ENCODE measurements at places on chromosomes 1 and 21.

GRCh38 chr1:91569411-91570119 lies 68.9 kb downstream of the CDC7 start:
- DNase-seq, result no peak

- DNase-seq, result no peak
Observed at GRCh38 chr1:9629445-9630201, 21.9 kb upstream of the PIK3CD start.

GRCh38 chr1:26799479-26800142 lies 11.9 kb downstream of the PIGV start:
- no peak for DNase-seq

GRCh38 chr1:235297579-235297978 lies 30.4 kb downstream of the ARID4B start:
- DNase-seq, result no peak

DNA sequence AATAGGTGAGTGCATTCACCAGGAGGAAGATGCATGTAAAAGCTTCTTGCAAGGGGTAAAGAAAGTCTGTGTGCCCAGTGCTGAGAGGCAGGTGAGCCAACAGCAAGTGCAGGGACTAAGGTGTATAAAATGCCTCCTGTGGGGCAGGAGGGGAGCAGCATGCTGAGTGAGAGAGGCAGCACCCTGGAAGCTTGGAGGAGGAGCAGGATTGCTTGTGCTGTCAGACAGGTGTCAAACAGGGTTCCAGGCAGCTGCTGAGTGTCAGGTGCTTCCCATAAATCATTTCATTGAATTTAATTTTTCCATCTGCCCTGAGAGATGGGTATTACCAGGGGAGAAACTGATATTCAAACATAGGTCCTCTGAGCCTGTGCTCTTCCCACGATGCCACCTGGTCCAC lies 13.9 kb downstream of the BSND start:
- DNase-seq, result no peak

DNA sequence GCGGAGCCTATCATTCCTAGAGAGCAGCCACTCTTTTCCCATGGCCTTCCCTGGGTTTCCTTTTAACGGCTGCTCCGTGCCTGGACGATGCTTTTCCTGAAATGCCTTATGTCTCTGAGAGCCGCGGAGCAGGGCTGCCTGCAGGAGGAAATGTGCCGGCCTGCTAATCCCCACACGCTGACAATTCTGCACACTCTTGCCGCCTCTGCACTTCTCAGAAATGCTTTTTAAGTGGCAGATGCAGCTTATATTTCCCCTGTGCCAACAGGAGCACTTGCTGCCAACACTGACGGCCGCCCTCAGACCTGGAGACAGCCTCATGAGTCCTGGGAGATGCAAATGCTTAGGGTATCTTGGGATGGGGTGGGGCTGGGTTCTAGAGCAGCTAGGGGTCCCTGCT lies 253.2 kb downstream of the GRIK3 start:
- no peak for DNase-seq

DNA sequence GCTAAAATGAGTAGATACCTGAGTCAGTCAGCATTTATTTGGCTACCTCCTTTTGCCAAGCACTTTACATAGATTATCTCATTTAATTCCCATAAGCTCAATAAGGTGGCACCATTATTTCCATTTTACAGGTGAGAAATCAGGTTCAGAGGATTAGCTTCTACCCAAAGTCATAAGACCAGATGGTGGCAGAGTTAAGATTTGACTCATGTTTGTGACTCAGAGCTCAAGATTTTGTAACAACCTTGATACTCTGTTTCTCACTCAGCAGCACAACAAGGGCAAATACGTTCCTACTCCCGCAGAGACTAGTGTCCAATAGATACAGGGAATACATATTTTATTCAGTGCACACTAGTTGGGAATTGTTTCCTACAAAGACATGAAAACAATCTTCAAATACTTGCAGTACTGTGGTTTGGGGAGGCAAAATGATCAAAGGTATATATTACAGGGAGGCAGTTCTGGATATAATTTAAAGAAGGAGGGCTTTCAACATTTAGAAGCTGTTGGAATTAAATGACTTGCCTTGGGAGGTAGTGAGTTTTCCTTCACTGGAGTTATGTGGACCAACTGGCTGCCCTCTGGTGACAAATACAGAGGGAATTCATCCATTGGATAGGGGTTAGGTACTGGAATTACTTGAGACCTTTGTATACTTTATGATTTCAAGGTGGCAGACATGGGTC lies 3.6 kb downstream of the LEPR start:
- DNase-seq, result peak; percentile 87

DNA sequence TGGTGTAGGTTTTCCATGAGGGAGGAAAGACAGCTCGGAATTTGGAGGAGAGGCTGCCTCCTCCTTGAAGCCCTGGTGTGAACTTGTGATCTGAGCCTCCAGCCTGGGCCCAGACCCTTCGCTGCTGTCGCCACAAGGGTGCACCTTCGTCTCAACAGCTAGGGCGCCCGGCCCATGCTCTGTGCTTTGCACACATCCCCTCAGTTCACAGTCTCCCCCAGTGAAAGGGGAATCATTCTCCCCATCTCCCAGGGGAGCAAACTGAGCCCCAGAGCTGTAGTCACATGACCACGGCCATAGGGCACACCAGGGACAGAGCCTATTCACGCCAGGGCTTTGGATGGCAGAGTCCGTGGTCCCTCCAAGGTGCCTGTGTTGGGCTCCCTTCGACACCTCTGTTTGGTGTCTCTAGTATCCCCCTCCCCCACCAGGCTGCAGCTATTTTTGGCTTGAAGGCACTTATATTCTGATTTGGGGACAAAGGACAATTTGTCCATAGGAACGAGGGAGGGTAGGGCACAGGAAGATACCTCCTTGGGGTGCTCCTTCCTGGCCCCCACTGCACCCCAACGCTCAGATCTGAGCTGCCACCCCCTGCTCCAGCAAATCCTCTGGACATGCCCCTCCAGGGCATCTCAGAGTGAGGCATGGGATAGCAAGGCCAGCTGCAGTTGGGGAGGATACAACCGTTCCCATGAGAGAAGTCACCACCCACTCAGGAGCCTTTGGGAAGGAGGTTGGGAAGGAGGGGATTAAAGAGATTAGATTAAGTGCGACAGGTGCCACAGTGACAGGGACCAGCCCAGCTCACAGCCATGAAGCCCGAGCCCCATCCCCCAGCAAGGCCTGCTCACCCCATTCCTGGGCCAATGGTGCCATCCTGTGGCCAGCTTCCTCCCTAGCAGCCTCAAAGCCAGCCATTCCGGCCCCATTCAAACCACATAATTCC lies 15.7 kb downstream of the MATN1 start:
- DNase-seq, result peak; percentile 33

DNA sequence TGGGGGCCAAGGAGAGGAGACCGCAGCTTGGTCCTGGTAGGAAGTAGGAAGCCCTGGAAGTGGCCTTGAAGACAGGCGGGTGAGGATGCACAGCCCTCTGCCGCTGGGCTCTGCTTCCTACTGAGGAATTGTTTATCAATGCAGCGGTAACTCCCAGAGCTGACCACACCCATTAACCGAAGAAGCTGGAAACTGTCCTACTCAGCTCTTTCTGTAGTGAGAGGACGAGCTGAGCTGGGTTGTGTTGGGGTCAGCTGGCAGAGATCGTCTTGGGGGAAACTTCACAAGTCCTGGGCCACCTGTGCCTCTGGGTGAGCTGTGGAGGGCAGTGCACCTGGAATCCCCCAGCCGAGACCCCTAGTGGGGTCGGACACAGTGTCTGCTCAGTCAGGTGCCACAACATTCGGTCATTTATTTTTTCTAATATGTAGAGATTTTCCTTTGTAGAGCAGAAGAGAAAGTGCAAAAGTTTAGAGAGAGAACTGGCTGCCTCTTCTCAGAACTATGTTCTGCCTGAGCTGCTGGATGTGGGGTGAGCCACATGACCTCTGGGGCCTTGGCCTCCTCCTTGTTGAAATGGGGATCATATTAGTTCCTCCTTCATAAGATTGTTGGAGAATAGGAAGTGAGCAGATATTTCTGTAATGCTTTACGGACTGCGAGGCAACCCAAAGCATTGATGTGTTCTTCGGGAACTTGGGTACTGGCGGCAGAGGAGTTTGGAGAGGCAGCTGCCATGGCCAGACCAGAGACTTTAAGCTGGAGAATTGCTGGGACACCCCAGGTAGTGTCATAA lies 3.6 kb downstream of the NECAP2 start:
- DNase-seq, result no peak

DNA sequence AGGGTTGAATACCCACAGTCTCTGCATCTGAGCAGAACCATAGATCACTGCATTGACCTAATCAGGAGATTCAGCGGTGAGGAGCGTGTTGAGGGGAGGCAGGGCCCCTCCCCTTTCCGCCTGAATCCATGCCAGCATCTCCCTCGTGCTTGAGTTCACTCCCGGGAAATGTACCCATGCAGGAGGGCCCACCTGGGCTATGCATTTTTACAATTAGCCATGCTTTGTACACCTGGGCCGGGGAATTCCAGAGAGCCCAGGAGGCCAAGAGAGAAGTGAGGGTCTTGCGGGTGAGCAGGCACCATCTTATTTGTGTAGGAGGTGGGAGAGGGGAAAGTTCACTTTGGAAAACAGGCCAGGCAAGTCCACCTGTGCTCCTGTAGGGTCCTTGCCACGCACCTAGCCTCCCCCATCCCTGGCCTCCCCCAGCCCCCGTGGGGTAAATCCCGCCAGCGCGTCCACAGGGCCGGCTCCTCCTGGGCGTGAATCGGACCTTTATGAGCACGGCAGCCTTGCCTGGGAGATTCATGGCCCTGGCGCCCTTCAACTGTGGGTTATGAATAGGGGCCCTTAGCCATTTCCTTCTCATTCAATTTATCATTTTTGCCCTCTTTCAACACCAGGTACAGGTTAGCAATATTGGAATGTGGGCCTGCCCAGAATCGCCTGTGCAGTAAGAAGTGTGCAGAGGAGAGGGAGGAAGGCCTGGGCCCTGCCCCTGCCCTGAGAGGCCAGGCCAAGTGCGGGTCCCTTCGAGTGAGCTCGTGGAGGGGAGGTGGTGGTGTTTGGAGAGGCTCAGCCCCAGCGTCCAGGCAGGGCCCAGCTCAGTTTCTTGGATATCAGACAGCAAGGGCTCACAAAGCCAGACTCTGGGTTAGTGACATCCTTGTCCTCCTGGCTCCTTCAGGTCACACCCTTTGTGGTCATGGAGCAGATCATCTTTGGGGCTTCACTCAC lies 84.4 kb upstream of the ACTRT2 start:
- no peak for DNase-seq

- no peak for DNase-seq
Observed at GRCh38 chr1:30603081-30603858, 120.1 kb downstream of the MATN1 start.

- no peak for DNase-seq
Observed at GRCh38 chr1:161379071-161379470, 11.4 kb upstream of the CFAP126 start.

GRCh38 chr1:39261712-39262221 lies 57.3 kb downstream of the MACF1 start:
- no peak for DNase-seq

GRCh38 chr1:54934869-54935268 lies 45.6 kb upstream of the TMEM61 start:
- DNase-seq, result no peak

DNA sequence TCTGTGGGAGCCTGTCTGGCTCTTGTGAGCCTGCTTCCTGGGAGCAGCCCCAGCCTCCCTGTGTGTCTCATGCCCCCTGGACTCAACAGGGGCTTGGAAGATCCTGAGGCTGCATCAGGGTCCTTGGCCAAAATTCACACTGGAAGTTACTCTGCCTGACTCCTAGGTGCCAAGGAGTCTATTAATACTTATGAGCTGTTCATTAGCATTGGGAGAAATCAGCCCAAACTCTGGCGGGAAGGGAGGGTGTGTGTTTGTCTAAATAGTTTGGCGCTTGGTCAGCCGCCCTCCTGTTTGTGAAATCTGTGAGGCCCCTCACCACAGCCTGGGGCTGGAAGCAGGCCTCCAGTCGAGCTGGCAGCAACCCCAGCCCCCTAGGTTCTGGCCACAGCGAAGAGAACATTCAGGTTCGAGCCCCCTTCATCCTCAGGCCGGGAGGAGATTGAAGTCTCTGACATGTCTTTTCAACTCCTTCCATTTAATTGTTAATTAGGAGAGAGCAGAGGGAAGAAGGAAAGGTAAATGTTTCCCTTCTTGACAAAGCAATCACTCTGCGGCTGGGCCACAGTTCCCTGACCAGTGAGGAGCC lies 82.1 kb upstream of the F3 start:
- DNase-seq, result no peak

DNA sequence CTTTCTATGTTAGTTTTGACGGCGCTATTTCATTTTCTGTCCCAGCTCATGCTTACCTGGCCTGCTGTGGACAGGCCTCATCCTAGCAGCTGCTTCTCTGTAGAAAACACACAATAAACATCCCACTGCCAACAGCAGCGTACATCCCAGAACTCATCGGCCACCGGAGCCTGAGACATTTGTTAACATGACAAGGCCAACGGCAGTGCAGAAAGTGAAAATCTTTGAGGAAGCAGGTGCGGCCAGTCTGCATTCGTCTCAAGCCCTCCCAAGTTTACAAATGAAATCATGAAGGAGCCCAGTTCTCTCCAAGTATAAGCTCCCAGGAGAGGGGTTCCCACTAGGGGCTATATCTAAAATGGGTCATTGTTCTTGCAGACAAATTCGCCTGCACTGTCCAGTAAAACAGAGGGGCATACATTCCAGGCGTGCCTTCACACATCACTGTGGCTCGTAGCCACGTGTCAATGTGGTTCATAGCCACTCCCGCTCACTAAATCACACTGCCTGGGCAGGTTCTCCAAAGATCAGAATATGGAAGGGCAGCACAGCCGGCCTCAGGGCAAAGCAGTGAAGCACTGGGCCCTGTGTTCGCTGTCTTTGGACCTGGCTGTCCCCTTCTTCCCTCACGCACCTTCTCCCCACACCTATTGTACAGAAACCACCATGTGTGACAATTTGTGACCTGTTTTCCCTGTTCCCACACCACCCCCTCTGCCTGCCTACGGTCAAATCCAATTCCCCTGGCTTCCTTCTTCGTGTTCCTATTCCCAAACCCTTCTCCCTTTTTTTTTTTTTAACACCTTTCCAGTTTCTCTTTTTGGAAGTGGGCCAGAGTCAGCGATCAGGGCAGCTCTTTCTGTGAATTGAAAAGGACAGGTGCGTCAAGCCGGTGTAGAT lies 27.0 kb upstream of the ABCG1 start:
- no peak for DNase-seq

DNA sequence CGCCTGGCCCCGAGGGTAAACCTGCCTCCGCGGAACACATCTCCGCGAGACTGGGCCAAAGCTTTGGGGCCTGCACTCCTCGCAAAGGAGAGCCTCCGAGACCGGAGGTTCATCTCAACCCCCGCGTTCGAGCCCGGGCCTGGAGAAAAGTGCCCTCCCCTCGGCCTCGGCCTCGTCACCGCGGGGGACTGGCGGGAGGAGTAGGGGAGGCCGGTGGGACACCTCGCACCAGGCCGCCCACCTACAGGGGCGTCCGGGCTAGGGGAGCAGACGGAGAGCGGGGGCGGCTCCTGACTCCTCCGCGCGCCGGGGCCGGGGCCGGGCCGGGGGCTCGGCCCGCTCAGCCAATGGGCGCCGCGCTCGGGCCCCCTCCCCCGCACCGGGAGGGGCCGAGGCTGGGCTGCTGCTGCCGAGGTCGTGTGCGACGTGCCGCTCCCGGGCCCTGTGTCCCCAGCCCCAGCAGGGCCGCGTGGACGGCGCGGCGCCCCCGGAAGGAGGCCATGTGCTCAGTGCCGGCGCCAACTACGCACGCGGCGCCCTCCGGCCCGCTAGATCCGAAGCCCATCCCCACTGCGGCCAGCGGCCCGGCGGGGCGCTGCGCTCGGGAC lies 684 bp downstream of the SLC2A1 start:
- DNase-seq, result no peak
